Upper lobe of right lung (tissue), 1 donor: ENCODE measurements at places on chromosomes 16 and 17. TPM values are rescaled to one million over a fixed set of nuclear protein-coding genes. Genes with fewer than 3 reads are reported as not detected.

DNA sequence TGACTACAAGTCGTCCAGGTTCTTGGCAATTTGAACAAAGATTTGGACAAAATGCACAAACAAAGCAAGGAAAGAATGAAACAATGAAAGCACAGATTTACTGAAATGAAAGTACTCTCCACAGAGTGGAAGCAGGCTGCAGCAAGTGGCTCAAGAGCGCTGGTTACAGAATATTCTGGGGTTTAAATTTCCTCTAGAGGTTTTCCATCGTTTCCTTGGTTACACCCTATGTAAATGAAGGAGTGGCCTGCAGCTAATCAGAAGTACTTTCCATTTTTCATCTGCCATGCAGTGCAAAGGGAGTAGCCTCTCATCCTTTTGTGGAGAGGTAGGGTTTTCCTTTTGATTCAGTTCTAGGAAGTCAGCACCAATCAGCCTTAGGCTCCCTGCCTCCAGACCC, 11.8 kb downstream of the STXBP4 start:
- DNase-seq = no peak

GRCh38 chr17:58991718-58992331, 114.9 kb downstream of the TRIM37 start:
- no peak for DNase-seq

- DNase-seq = peak; percentile 57
Observed at GRCh38 chr17:78678222-78678557, 101.0 kb upstream of the DNAH17 start.

GRCh38 chr16:26120729-26121128, 429.0 kb downstream of the HS3ST4 start:
- no peak for DNase-seq

GRCh38 chr17:78267253-78268073, 36.0 kb downstream of the TMEM235 start:
- DNase-seq = peak; percentile 56

SLC38A10 gene
- total RNA-seq = 87.3 TPM

DNA sequence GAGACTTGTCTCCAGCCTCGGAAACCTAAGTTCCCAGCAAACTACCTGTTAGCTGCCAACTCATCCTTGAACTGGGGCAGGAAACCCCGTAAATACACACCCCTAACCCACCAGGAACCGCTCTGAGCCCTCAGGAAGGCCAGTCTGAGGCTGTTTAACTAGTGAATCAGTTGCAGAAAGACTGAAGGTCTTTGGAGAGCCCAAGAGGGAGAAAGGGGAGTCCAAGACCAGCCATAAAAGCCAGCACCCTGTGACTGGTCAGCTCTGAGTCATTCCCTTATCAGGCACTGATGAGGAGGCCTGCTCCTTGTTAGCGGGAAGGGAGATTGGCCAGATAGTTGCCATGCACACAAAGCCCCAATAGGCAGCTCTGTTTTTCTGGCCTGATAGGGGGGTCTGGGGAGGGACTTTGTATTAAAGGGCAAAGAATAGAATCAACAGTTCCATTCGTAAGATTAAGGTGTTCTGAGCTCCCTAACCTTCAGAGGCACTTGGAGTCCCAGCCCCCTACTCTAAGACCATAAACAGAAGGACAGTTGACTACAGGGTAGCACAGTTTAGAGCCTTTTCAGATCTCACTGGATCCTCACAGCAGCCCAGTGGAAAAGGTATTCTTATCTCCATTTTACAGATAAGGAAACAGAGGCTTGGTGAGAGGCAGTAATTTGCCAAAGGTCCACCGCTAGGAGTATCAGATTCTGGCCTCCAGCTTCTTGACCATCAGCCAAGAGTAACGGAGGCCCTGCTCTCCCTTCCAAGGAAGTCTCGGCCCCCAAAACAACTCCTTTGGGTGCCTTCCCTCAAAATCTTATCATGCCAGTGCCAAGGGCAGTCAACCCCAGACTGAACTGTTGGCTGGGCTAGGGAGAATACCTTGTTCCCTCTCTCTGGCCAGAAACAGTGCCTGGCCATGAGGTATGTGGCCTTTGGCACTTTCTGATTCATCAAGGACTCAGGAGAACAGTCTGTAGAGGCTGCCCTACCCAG, 2.2 kb upstream of the KRT19 start:
- no peak for DNase-seq

GRCh38 chr17:59790910-59791309, 83.5 kb downstream of the VMP1 start:
- no peak for DNase-seq

GRCh38 chr16:55711959-55712876, 56.4 kb downstream of the SLC6A2 start:
- DNase-seq = peak; percentile 71

STAT3 gene
- 309 TPM for total RNA-seq

DNA sequence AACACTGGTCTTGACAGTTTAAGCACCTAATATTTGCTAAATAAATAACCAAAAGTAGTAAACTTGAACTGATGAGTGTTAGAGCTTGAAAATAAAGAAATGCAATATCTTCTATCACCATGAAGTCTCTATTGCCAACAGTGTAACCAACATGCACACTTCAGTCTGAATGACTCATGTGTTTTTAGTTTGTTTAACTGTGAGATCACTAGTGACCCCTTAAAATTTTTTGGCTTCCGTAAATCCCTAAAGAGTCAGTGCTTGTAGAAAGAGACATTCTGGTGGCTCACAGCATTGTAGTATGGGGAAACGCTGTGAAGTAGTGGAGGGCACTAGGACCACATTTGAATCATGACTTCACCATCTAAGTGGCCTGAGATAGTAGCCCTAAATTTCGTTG, 341.1 kb downstream of the PMP22 start:
- no peak for DNase-seq

DNA sequence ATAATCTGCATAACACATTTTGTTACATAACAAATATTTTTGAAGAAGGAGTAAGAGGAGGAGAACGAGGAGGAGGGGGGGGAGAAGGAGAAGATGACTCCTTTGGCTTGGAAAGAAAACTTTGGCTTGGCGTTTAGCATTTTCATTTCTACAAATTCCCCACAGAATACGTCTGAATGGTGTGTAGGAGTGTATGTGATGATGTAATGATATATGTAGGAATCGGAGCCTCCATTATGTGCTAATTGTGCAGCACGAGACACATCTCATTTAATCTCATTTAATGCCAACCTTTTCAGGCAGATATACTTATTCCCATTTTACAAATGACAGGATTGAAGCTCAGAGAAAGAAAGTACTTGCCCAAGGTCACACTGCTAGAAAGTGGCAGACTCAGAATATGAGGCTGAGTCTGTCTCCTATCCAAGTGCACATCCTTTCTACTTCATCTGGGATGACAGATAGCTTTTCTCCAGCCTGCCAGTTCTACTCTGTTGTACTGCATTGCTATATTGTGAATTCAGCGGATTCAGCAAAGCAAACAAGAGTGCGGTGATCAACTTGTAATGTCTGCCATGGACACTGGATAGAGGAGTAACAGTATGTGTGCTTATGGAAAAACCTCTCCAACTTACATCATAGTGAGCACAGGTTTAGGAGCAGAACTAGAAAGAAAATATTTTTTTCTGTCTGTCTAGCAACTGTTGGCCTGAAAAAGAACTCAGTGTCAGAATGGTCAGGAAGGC, 10.4 kb upstream of the SLC47A2 start:
- DNase-seq = no peak

DNA sequence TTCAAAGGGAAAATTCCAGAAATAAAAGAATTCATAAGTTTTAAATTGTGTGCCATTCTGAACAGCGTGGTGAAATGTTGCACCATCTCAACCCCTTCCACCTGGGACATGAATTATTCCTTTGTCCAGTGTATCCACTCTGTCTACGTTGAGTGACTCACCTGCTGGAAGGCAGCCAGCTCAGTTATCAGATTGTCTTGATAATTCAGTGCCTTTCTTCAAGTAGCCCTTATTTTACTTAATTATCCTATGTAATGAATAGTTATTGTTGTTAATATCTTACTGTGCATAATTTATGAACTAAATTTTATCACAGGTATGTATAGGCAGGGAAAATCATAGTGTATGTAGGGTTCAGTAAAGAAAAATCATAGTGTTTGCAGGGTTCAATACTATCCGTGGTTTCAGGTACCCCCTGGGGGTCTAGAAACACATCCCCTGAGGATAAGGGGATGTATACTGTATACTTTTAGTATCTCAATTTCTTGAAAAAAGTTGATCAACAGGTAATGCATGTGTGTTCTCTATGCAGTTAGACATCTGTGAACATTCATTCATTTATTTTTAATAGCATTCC, 7.7 kb upstream of the PCTP start:
- no peak for DNase-seq

- peak; percentile 74 for DNase-seq
Observed at GRCh38 chr17:38898812-38899348, 26.5 kb upstream of the LASP1NB start.

NPIPA8 gene
- 0.67 TPM for total RNA-seq

GRCh38 chr16:30875871-30876801, 17.7 kb downstream of the BCL7C start:
- no peak for DNase-seq

AATK gene
- total RNA-seq = 72.5 TPM

SLC9A5 gene
- 2.4 TPM for total RNA-seq

DNA sequence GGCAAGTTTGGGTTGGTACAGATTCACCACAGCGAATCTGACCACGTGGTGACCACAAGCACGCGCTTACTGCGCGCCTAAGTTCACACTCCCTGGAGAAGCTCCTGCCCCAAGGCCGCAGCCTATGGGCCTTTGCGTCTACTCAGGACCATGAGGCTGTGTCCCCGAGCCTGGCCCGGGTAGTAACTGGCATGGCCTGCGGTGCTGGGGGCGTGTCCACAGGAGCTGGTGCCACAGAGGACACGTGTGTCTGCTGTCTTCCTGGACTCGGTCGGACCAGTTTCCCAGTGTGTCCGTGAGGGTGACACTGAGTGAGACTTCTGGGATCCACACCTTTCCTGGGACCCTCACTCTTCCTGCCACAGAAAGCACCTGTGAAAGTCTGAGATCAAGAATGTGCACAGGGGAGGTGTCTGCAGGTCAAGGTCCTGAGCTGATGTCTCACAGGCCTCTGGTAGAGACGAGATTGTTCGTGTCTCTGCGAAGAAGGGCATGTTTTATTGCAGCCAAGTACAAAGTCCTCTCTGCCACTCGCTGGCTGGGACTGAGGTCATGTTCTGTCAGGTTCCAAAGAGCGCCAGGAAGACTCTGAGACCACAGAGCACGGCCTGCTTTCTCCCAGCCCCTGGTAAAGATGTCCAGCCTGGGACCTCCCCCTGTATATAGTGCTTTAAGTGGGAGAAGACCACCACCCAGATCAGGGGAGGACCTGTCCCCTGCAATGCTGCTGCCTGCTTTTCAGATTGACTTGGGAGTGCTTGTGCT, 25.2 kb upstream of the CAPN15 start:
- DNase-seq = no peak

DNA sequence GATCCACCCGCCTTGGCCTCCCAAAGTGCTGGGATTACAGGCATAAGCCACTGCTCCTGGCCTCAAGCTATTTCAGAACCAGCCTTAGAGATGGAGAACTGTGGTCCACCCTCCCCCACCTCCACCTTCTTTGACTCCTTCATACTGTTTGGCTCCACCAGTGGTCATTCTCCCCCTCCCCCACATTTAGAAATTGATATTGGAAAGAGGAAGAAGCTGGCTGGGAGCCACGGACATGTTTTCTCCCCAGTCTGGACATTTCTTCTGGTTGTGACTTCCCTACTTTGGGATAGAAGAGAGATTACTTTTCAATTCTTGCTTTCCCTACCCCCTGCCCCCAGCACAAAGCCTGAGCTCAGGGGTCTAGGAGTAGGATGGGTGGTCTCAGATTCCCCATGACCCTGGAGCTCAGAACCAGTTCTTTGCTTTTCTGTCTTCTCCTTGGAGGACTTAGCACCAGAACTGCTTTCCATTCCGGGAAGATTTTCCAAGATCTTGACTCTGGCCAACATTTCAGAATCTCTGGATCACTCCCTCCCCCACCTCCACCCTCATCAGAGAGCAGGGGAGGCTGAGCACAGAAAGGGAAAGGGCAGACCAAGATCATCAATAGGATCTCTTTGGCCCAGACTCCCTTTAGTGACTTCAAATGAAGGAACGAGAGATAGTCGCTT, 16.3 kb downstream of the CAVIN1 start:
- no peak for DNase-seq

DNA sequence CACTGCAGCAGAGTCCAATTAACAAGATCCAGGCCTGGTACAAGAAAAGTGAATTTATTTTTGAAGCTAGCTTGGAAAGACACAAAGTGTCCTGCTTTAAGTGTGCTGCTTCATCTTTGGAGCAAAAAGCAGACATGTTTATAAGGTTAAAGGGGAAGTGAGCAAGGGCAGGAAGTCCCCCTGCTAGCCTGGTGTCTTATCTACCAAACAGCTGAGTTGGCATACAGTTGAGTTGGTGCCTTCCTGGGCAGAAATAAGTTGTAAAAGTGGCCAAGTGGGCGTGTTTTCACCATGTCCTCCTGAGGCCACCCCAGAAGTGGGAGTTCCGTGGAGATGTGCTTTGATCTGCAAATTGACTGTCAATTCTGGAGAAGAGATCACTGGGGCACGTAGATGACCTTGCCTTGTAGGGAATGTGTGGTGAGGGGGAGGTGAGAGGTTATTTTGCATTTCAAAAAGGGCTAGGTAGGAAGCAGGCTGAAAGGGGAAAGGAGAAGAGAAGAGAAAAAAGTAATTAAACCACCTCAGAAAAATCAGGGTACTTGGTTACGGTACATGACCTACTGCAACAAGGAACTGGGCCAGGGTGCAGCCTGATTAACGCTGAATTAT, 38.3 kb upstream of the HSBP1 start:
- DNase-seq = no peak

DNA sequence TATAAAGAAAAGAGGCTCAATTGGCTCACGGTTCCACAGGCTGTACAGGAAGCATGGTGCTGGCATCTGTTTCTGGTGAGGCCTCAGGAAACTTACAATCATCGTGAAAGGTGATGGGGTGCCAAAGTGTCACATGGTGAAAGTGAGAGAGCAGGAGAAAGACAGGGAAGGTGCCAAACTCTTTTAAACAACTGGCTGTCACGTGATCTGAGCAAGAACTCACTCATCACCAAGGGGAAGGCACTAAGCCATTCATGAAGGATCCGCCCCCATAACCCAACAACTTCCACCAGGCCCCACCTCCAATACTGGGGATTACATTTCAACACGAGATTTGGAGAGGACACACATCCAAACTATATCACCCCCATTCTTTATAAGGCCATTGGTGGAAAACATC, 28.4 kb upstream of the HS3ST2 start:
- no peak for DNase-seq

DNA sequence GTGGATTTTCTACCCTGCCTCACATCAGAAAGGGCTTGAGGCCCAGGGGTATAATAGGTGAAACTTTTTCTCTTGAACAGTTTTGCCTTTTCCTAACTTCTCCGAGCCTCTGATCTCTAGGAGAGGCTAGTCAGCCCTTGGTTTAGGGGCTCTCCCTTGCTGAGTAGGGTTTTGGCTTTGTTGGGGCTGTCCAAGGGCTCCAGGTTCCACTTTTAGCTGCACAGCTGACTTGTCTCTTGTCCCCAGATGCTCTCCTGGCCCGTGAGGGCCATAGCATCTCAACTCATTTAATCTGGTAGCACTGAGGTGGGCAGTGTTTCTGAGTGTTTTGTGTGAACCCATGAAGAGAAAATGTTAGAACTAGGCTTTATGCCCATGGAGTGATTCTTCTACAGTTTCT, 103.9 kb downstream of the MSI2 start:
- no peak for DNase-seq
